ENCODE measurements at places on chromosomes 2 and 18.
A peak's percentile ranks its signal among the peaks of the same experiment; 100 is the strongest.

GRCh38 chr2:99771681-99772333 lies 282.0 kb upstream of the REV1 start:
- no peak for DNase-seq

DNA sequence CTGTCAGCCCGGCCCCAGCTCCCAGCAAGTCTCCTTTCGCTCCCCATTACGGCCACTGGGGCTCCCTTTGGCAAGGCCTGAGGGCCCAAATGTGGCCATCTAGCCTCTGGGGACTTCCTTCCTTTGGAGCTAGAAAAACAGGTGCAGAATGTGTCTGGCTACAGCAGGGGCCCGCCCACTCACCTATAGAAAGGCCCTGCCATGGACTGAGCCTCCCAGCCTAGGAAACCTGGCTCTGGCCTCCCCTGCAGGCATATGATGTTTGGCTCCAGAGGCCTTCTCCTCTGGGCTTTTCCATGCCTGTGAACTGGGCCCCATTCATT lies 55.3 kb upstream of the ALPP start:
- no peak for DNase-seq

- no peak for DNase-seq
Observed at GRCh38 chr18:6719910-6720683, 9.4 kb upstream of the ARHGAP28 start.

DNA sequence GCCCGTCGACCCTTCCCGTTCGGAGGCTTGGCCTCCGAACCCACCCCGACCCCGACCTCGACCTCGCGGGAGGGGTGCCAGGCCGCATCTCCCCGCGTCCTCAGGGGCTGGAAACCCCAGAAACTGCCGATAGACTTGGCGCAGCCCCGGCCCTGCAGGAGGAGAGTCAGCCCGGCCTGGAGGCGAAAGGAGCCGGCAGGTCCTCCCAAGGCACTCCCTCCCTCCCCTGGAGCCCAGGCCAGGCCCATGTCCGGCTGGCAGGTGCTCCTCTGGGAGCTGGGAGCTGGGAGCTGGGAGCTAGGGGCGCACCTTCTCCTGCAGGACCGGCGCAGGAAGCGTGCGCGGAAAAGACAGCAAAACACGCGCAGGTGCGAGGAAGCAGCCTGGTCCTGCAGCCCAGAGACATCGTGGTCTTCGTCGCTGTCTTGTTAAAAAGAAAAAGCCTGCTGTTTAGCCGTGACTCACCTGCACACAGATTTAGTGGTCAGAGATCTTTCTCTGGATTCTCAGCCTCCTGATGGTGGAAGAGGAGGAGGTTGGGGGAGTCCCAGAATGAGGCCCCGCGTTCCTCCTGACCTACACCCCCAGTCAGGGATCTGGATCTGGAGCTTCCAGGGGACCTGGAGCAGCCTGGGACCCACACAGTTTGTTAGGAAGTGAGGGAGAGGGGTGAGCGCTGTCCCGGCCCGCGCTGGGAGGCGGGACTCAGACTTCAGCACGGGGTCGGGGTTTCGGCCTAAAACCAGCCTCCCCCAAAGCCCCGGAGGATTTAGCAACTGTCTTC lies 660 bp upstream of the MBP start:
- no peak for DNase-seq

- no peak for DNase-seq
Observed at GRCh38 chr2:213121690-213122089, 29.7 kb downstream of the IKZF2 start.

- DNase-seq, result no peak
Observed at GRCh38 chr2:143468341-143468888, 339.2 kb downstream of the ARHGAP15 start.

DNA sequence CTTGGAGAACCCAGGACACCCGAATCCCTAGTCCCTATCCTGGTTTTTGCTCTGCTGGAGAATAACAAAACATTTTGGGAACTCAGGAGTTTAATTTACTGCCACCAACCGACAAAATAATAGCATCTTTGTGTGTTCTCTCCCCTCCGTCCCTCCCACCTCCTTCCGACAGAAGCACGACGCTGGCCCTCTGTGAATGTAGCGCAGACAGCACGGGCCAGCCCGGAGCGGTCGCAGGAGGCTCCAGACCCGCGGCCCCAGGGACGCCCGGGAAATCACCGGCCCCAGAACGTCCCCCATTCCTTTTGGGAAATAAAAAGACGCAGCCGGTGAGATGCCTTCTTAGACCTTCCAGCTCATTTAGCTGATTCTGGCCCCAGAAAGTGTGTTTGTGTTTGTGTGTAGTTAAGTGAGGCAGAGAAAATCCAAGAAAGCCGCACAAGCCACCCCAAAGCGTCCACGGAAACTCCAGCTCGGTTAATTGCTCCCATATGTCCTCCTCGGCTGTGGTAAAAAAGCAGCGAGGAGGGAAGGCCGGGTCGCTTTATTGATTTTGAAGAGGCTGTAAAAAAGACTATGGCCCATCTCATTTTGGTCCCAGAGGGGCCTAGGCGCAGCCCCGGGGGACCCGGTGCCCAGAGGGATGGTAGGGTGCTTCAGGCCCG lies 577 bp upstream of the TANC1 start:
- no peak for DNase-seq

GRCh38 chr2:201262718-201263117 lies 2.4 kb downstream of the CASP8 start:
- DNase-seq, result no peak

DNA sequence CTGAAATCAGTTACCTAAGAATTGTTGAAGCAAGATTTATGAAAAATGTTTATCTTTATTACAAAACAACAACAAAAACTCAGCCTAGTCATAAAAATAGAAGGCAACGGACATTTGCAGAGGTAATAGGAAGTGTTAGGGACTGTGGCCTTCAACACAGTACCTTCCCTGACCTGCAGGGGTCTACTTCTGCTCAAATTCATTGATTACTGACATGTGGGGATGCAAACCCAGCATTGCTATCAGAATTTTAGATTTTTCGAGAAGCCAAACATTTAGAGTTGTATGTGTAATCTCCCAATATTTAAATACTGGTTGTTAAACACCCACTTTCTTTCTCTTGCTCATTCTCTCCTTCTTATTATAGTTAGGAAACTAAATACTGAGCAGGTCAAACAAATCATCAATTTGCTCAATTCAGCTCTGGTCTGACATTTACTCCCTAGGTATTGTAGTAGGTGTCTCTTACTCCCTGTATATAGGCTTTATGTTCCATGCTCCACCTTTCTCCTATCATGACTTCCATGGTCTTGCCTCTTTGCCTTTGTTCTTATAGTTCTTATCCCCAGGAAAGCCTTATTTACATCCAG lies 198.5 kb downstream of the UBE2E3 start:
- peak; percentile 22 for DNase-seq

DNA sequence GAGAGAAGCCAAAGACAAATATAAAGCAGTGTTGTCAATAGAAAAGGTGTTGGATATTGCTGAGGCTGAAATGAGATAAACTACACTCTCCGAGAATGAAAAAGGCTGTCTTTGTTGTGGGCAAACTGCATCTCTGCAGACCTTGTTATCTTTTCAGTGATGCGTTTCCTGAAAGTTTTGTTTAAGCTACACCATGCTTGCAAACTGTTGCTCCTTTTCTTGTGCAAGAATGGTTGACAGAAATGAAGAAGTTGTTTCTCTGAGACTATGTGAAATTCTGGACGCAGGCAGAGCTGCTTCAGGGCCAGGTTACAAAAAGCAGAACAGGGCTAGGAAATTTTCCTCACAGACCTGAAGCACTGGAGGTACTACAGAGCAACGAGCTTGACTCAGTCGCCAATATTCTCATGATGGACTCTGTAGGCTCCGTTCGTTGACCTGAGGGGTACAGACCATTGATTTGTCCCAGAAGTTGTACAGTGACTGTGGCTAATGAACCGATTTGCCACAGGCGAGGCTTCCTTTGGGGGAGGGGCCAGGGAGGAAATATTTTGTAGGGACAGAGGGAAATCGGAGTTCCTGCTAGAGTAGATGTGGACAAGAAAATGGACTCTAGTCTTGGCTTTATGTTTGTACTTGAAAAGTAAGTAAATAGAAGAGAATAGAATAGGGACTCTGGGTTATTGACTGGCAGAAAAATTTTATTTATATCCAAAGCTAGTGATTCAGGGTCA lies 3.5 kb upstream of the ATL2 start:
- DNase-seq, result no peak

DNA sequence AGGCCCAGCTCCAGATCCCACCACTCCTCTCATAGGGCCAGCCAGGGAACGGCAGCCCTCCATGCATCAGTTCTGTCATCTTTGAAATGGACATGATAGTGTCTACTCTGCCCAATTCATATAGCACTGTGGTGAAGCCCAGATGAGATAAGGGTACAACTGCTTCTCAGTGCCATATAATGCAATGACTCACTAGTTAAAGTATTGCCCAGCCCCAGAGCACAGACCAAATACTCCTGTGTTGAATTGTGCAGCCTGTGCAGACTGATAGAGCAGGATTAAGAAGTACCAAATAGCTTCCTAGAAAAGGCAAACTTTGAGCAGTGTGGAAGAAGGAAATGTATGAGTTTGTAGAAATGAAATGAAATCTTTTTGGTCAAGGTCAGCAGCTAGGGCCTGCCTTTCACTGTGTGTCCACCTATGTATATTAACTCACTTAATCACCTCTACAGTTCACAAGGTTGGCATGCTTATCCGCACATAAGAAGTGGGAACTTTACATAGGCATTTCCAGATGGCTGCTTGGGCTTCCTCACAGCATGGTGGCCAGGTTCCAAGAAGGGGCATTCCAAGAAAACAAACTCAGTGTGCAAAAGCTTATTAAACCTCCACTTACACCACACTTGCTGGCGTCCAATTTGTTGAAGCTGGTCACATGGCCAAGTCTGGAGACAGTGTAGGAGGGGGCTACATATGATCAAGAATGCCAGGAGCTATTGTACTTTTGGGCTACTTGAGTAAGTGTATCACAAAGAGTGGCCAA lies 102.8 kb upstream of the COPS8 start:
- DNase-seq, result no peak

DNA sequence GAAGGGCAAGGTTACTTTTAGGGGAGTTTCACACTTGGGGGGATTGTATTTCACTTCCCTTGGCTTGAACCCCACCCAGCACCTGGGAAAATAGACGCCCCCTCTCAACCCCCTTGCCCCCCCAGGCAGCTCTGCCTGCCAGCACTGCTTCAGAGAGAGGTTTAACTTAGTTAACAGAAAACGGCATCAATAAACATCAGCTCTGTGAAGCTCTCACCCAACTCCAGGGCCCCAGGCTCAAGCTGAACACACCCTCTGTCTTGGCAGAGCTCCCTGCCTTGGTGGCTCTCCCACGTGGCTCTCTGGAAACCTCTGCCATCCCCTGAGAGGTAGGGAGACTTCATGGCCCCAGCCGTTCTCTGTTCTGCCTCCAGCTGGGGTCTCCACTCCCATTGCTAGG lies 244.1 kb downstream of the ACKR3 start:
- no peak for DNase-seq

DNA sequence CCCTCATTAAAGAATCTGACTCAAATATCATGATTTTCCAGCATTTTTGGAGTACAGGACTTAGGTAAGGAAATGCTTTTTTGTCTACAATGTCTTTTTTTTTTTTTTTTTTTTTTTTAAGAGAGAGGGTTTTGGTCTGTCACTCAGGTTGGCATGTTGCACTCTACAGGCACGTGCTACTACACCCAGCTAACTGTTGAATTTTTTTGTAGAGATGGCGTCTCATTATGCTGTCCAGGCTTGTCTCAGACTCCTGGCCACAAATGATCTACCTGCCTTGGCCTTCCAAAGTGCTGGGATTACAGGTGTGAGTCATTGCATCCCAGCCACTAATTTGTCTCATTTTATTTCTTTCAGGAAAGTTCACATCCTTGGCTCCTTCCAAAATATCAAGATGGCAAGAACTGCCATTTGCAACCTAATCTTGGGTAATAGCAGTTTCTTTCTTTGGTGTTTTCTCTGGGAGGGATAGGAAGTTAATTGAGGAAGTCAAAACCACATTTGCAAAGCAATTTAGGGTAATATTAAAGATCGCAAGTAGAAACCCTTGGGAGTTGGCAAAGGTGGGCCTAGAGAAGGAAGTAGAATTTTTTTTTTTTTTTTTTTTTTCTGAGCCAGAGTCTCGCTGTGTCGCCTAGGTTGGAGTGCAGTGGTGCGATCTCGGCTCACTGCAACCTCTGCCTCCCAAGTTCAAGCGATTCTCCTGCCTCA lies 15.5 kb downstream of the PNO1 start:
- no peak for DNase-seq

GRCh38 chr18:31680433-31680811 lies 4.0 kb downstream of the B4GALT6 start:
- no peak for DNase-seq

DNA sequence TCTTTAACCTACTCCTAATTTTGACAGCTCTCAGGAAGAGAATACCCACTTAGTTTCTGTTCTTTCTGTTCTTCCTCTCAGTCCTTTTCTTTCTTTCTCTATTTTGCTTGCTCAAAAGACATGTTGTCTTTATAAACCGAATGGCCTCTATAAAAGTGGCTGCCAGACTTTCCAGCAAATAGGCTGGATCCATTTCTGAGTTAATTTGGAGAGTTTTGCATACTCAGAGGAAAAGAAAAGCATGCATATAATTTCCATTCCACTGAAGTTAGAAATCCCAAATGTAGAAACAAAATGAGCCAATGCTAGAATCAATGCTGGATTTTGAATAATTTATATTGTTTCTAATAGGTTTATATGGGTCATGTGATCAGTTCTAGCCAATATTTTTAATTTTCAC lies 65.9 kb downstream of the FAM124B start:
- no peak for DNase-seq

DNA sequence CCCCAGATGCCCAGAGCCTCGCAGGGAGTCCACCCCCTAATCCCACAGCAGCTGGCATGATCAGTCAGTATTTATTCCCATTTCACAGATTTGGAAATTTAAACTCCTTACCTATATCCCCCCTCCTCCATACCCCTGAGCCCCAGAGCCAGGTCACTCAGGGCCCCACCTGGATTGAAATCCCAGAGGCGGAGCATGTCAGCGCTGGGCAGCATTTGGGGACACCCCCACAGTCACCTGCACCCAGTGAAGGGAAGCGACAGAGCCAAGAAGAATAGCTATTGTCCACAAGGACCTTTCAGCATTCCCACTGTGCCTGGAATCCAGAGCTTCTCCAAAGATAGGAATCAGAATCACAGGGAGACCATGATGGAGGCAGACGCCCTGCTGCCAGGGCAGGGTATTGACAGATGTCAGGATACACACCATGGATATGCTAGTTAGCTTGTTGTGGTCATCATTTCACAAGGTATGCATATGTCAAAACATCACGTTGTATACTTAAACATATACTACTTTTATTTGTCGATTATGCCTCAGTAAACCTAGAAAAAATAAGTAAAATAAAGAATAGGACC lies 968 bp upstream of the ASTL start:
- no peak for DNase-seq

GRCh38 chr2:38064801-38065501 lies 11.0 kb downstream of the CYP1B1 start:
- no peak for DNase-seq

DNA sequence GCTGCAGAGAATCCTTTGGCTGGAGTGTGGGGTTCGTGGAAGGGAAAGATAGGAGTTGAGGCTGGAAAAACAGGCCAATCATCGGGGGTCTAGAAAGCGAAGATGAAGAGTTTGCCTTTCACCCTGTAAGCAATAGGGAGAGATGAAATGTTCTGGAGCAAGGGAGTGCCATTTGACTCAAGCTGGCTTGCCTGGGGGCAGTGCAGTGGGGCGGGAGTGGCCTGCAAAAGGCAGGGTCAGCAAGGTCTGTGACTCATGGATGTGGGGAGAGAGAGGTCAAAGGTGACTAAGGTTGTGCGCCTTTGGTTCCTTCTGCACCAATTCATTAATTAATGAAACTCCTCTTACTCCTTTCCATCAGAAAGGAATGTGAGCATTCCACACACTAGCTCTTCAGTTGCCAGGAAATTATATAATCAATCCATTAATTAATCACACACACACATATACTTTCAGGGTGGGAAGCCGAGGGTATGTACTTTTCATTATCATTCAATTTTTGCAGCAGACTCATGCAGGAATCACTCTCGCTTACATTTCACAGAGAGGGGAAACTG lies 227.6 kb downstream of the MYCN start:
- no peak for DNase-seq

Measured in stimulated activated CD4-positive, alpha-beta T cell treated with anti-CD3 and anti-CD28 coated beads, Interleukin-2, amount 100 ng/mL, for 4 hours (primary cell).